Activated T-cell treated with anti-CD3 and anti-CD28 coated beads for 48 hours (primary cell): ENCODE measurements at places on chromosomes 2 and 18.

GRCh38 chr2:12754643-12755042, 37.9 kb downstream of the TRIB2 start:
- no peak for DNase-seq

DNA sequence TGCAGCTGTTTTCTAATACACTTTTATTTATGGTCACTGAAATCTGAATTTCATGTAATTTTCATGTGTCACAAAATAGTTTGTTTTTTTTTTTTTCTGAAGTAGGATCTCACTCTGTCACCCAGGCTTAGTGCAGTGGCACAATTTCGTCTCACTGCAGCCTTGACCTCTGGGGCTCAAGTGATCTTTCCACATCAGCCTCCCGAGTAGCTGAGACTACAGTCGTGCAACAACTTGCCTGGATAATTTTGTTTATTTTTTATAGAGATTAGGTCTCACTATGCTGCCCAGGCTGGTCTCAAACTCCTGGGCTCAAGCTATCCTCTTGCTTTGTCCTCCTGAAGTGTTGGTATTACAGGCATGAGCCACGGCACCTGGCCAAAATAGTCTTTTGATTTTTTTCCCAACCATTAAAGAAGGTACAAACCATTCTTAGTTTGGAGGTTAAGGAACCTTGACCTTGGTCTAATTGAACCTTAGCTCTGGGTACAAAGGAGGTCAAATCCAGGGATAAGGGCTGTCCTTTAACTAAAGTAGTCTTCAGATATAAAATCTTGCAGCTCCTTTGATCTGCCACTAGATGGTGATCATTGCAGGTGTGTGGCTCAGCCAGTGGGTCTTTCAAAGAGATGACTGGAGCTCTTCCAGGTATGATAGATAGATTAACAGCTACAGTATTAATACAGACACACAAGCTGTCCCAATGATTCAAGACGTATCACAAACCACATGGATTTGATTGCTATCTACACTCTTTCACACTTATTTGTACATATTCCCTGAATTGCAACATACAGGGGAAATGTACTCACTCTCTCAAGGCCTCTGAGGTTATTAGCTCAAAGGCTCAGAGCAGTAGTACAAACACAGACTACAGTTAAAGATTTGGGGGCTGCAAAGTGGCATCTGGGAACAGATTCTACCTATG, 4.7 kb upstream of the KRCC1 start:
- no peak for DNase-seq

GRCh38 chr2:233419602-233420391, 65.5 kb downstream of the DGKD start:
- DNase-seq = no peak

DNA sequence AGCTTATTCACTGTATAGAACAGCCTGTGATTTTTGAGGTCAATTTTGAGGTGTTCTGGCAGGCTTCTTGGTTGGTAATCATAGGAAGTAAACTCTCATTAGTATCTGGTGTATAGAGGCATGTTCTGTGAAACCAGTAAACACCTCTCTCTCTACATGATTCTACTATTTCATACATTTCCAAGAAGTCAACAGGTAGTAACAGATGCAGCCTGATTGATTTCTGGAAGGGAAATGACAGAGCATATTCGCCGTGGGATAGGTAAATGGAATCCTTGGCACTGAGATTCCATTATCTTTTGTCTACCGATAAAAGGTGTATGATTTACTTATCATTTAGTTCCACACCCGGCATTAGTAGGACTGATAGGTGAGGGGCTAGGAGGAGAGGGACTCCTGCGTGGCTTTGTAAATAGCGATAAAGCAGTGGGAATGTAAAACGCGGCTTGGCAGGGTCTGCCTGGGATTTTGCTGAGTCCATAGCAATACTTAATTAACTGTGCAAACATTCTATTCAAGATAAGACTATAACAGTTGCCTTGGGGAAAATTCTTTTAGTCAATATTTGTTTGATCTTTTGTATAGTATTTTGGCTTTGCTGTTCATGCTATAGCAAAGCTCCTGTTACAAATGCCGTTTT, 32.3 kb downstream of the LYPD6B start:
- no peak for DNase-seq

- peak; percentile 71 for DNase-seq
These were observed 125.7 kb downstream of the HDAC4 start for GRCh38 chr2:239275044-239275685.

DNA sequence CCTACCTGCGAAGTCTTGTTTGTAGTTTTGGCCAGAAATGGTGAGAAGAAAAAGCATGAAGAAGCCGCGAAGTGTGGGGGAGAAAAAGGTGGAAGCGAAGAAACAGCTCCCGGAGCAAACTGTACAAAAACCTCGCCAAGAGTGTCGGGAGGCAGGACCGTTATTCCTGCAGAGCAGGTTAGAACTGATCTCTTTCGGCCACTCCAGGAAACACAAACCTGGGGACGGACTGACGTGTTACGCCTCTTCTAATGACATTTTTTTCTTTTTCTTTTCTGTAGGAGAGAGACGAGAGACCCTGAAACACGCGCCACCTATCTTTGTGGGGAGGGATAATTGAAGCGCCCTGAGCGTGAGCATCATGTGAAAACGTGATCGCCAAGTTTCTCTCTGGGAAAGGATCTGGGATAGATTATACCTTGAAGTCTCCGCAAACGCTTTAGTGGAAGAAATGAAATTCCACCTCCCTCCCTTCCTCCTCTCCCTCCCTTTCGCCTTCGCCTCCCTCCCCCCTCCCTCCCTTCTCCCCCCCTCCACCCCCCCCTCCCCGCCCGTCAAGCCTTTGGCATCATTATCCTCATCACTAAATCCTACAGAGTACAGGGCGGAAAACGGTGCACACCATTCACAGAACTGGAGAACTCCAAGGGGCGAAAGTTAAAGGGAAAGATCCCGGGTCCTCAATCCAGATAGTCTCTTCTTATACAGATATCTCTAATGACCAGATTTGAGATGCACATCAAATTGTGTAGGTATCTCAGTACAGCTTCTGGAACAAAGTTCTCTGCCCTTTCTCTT, at the start of gene ZEB2:
Gene ZEB2, minus strand, starts transcription at position 186 of the 798 bp plus-strand sequence. CDS start 2,769 bp downstream, outside the sequence.
- DNase-seq = no peak

DNA sequence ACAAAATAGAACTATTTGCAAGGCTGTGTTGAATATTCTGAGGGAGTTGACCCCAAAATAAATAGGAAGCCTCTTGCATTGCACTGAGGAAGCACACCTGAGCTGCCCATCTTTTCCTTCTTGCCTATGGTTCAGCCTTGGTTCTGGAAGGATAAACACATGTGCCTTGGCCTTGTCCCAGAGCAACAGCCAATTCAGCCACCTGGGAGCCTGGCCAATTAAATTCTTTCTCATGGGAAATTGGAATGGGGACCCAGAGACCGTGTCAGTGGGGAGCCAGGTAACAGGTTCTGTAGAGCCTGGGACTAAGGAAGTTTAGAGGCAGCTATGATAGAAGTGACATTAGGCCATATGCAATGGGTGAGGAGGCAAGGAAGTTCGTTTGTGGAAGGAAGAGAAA, 99.6 kb downstream of the KLF7 start:
- DNase-seq = no peak

DNA sequence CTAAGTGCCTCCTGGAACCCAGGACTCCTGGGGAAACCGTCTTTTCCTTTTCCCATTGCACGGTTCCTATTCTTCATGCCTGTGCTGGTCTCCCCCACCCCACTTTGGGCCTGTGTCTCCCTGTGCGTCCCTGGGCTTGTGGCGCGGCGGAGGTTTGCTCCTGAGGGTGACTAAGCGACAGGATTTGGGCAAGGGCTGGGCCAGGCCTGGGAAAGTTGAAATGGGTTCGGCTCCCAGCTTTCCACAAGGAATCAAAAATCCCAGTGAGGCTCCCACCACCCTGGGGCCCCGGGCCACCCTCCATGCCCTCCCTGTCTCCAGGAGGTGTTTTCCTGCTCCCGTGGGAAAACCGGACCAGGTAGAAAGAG, 197.6 kb downstream of the NDUFA10 start:
- DNase-seq = no peak

DNA sequence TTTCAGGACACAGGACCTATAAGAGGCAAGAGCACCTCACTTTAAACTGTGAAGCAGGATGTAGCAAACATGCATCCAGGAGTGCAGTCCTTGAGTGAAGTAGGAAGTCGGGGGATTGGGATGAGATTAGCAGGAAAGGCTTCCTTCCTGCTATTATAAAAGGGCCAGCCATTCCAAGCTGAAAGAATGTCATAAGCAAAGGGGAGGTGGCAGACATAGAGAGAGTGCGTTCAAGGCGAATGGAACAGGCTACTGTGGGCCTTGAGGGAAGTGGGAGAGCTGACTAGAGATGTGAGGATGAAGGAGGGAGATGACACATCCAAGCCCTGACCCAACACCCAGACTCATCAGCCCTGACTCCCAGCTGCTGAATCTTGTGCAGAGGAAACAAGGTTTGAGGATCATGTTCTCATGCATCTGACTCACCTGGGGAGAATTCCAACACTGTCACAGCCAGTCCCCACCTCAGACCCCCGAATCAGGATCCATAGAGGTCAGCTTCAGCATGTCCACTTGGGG, 63.9 kb downstream of the GYPC start:
- DNase-seq = no peak

DNA sequence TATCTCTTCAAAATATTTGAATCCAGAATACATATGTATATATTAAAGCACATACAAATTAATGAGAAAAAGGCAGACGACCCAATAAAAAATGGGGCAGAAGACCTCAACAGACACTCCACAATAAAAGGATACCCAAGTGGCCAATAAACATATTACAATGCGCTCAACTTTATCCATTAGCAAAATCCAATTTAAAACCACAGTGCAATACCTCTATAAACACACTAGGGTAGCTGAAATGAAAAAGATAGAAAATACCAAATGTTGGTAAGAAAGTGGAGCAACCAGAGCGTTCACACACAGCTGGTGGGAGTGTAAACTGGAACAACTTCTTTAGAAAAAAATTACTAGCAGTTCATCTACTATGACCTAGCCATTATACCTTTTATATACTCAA, 75.3 kb downstream of the CCDC148 start:
- DNase-seq = no peak

DNA sequence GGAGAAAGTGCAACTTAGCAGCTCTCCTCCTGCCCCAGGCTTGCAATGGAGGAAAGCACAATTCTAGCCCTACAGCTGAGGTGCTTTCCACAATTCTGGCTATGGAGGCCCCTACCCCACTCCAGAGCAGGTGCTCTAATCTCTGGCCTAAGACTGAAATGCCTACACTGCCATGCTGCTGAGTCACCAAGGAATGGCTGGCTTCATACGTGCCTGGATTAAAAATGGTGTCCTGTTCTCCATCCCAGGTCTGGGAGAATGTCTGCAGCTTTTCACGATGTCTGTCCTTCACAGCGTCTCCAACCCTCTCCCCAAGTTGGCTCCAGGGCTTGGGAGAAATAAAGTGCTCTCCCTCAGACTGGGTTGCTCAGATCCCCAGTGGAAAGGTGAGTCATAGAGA, 48.5 kb downstream of the MBOAT2 start:
- DNase-seq = no peak

- no peak for DNase-seq
These were observed 20.5 kb downstream of the APLF start for GRCh38 chr2:68487773-68488355.
